ENCODE measurements at places on chromosomes 1 and 21.
A peak's percentile ranks its signal among the peaks of the same experiment; 100 is the strongest.

- no peak for DNase-seq
These were observed 180.9 kb downstream of the PCP4 start for GRCh38 chr21:40047993-40048730.

- DNase-seq: peak; percentile 59
These were observed 66.7 kb downstream of the MAGI3 start for GRCh38 chr1:113456967-113457366.

- DNase-seq: peak; percentile 7
These were observed 97.3 kb downstream of the TAS1R2 start for GRCh38 chr1:18761948-18762840.

DNA sequence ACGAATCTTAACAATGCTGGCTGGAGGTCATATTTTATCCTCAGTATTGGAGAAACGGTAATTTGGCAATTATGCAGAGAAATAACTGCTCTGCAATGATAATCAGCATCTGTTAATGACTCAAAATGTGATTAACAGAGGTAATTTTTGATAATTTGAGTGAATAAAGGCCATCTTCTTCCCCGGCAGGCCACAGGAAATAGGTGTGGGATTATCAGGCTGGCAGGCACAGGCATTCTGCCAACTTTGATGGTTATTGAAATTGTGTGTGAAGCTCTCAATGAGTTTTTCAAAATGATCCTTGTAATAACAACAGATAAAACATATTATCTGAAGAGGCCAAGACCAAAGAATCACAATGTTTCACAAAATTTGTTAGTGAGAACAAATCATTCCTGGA lies 309.0 kb downstream of the PTGER3 start:
- DNase-seq: no peak

DNA sequence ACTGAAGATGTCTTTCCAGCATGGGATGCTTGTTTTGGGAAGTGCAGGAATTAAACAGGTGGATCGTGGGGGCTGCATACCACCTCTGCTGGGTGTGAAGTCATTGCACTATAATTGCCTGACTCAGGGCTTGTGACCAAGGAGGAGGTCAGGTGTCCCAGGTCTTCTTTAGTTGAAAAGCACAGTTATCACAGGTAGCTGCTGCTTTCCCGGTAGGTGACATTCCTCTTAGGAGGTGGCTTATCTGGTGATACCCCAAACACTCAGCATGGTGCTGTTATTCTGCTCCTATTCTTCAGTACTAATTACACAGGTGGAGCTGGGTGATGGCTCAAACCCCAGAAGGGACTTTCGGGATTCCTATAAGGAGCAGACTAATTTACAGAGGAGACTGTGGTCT lies 320.3 kb upstream of the PLXNA2 start:
- DNase-seq: no peak

DNA sequence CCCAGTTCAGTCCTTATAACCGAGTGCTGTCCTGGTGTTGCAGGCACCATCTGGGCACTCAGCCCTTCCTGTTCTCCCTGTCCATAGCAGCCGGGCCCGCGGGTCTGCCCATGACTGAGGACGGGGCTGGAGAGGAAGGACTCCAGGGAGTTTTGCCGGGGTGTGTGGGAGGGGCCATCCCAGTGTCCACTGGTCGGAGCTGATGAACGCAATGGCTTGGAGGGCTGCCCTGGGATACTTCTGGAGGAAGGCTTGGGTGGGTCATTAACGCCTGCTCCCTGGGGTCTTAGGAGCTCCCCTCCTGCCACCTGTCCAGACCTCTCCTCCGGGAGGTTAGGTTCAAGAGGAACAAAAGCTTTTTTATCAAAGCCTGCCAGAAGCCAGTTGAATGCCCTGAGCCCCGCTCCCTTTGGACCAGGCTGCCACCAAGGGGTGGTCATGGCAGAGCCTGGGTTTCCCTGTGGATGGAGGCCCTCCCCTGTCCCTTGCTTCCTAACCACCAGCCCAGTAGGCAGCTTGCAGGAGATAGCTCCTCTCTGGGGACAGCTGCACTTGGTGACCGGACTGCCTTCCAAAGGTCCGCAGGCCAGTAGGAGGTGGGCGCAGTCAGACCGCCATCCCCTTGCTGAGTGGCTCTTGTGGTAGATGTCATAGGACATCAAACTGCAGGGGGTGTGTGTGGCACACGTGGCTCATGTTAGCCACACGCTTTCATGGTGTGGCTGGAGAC lies 61.3 kb downstream of the TRIM11 start:
- no peak for DNase-seq

DNA sequence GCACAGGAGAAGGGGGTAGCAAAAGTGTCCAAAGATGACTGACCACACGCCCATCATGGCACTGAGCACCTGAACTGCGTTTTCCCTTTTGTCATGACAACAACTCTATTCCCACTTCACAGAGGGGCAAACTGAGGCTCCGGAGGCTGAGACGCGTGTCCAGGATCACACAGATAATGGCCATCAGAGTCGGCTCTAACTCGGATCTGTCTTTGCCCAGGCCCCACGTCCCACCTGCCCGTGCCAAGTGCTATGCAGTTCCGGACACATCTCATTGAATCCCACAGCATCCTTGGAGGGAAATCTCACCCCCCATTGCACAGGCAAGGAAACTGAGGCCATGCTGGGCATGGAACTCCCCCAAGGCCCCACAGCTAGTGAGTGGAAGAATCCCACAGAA lies 62.1 kb downstream of the MATN1 start:
- DNase-seq: no peak

DNA sequence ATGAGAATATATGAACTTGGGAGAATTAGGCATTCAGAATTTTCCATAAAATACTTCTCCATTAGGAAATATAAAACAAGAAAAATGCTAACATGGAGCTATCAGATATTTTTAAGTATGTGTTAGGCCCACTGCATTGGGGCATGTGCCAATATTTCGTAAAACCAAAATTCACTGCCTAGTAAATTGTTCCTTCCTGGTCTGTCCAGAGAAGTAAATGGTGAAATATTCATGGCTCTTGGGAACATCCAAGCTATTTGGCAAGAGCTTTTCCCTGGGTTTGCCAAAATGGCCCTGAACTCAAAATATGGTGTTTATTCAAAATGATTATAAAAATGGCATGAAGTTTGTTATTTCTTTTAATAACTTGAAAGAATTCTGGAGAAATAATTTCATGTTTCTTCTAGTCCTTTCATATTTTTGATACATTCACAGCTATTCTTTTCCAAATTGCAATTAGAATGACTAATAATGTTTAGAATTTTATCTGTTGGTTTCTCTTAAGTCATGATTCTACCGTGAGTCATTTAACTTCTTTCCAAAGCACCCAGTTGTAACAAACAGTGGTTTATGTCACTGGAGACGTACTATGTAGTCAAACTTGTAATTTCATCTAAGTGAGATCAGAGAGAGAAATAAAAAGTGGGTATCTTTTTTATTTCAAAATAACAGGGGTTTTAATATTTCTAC lies 25.7 kb upstream of the SLC19A2 start:
- no peak for DNase-seq

DNA sequence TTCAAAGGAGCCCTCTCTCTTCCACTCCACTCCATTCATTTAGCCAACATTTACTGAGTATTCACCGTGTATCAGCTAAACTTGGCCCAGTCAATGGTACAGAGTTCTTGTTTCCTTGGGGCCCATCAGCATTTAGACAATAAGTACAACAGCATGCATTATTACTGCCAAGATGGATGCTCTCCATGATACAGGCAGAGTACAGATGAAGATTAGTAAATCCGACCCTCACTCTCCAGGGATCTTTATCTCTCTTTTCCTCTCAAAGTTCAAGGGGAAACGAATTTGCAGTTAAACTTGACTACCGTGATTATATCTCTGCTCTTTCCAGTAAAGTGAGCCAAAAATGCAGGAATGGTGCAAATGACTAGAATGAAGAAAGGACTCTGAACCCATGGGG lies 184.6 kb upstream of the DUSP10 start:
- no peak for DNase-seq

DNA sequence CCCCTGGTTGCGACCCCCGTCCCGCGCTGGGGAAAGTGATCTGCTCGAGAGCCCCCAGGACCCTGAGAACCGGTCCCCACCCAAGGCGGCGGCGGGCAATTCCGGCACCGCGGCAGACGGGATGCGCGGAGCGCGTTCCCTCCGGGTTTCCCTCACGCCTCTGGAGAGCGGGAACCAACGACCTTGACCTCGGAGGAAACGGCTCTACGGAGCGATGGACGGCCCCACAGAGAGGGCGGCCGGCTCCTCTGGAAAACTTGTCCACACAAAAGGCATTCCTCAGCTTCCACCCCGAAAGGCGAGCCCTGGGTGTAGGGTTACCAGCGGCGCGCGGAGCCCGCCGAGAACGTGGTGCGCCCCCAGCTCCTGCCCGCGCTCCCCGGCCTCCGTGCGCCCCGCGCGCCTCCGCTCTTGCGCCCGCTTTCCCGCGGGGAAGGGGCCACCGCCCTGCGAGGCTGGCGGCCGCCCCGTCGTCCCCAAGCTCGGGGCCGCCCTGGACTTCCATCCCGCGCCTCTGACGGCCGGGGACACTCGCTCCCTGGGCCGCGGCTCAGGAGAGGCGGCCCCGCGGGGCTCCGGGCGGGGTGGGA lies 391 bp upstream of the KIAA1614 start:
- DNase-seq: no peak

DNA sequence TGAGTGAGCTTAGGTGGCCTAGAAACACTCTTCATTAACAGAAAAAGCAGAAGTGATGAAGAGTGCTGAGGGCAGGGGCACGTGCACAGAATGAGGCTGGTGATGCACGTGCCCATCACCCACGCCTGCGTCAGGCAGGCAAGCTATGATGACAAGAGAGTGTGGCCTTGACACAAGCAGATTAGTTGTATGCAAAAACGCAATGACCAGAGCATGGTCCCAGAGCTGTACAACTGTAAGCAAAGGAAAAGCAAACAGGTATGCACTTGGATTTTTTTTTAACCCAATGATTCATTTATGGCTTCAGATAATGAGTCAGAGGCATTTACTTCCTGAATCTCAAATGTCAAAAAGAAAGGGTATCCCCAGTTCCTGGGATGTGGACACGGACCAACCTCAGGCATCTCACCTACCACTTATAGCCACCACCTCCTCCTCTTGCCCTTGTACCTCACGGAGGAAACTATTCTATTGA lies 9.1 kb upstream of the TMEM61 start:
- DNase-seq: no peak

DNA sequence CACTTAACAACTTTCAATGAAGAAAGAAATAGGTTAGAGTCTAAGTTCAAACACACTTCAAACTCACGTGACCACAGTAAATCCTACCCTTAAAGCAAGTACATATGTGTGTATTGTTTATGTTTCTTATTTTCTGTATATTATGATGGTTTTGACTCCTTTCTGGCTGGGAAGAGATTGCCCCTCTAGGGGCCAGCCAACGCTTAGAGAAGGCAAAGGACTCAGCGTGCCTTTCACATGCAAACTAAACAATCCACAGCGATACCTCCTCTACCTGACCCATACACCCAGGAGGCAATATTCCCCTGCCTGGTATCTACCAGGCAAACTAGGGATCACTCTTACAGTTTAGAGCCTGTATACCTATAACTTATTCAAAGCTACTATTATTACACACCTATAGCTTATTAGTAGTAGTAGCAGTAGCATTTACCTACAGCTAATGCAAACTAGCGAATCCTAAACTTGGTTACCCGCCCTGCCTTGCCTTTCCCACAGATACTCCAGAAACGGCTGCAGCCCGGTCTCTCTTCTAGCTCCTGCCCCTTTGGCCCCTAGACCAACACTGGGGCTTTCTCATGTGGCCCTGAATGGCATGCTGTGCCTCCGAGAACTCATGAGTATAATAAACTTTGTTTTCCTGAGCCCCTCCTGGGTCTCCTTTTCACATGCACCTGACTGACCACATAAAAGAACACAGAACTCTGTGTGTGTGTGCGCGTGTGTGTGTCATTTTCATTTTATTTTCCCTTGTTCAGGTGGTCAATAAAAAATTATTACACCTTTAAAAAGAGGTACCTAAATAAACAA lies 14.0 kb downstream of the NRIP1 start:
- no peak for DNase-seq

DNA sequence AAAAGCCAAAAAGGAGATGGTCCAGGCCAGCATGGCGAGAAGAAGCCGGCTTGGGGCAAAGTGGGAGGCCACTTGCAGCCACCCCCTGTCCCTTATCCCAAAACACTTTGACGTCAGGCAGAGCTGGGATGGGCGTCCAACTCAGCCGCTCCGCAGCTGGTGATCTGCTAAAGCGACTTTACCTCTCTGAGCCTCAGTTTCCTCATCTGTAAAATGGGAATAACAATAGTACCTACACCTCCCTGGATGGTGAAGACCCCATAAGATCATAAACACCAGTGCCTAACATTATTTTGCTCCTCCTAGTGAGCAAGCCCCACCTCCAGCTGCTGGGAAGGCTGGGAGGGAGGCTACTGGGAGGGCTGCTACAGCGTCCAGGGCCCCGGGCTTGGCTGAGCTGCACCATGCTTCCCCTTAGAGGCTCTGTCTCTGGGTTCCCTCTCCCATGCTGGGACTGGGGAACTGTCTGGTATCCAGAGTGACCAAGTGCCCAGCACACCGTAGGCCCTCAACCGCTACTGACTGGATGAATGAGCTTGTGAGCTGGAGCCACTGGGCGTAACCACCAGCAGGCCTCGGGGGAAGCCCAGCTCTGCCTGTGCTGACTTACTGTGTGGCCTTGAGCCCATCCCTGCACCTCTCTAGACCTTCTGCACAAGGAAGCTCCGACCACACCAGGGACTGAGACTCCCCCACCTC lies 18.3 kb downstream of the IFFO2 start:
- DNase-seq: no peak
